ENCODE measurements at places on chromosomes 12 and 14. TPM values are rescaled to one million over a fixed set of nuclear protein-coding genes. Genes with fewer than 3 reads are reported as not detected.

PLEKHD1 gene
- total RNA-seq: 0.18 TPM

HOXC12 gene
- total RNA-seq: not detected

CDKN3 gene
- 12.8 TPM for total RNA-seq

TMED10 gene
- total RNA-seq: 333 TPM

VDR gene
- total RNA-seq: 154 TPM

DNA sequence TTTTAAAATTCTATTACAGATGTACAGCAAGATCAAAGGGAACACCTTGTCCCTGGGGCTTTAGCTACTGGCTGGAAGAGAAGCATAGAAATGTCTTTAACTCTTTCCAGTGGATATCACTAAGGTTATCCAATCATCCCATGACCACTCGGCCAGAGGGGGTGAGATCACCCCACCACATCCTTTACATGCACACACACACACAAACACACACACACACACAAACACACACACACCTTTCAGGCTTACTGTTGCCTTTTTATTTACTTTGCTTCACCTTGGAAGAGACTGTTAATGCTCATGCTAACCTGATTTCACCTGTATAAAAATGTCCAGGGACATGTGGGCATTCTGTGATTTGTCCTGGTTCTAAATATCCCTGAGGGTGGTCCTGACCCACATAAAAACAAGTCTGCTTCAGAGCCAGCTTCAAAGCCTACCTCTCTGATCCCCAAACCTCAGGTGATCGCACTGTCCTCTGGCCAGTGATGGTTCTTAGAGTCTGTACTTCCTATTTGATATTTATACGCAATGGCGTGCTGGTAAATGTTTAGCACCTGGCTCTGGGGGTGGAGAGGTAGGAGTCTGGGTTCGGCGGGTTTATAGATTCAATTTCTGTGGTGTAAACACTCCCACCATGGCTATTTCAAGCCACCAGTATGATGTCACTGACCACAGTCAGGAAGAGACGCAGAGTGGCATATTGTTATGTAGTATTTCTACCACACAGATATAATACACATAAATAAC is 166.1 kb upstream of the EEA1 start:
- no peak for DNase-seq

- DNase-seq: no peak
Measured at GRCh38 chr12:130576371-130576816, 139.7 kb downstream of the RIMBP2 start.

GRCh38 chr12:113333877-113334785 is 778 bp downstream of the SLC8B1 start:
- DNase-seq: peak; percentile 52

DNA sequence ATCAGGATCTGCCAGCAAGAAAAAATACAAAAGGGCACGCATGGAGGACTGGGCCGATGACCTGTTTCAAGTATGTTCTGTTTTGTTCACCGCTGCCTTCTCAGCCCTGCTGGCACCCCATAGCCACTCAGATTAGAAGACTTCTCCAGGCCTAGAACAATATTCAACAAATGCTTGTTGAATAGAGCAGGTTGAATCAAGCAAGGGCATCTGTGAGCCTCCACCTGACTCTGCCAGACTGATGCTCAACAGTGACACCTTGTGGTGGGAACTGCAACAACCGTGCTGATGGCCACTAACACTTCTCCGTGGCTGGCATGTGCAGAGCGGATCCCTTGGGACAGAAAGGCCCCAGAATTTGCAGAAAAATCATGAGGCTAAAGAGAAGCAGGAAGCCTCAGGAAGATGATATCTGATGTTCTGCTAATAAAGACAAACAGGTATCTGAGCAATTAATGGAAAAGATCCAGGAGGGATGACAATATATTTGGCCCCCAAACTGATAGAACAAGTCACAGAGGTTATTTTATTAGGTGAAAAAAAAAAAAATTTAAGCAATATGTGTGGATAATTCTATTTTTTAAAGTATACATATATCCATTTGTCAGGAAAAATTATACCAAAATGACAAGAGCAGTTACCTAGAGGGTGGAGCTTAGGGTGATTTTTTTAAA is 114.3 kb downstream of the KSR2 start:
- DNase-seq: no peak

GRCh38 chr12:132492522-132492921 is 2.6 kb downstream of the FBRSL1 start:
- no peak for DNase-seq

DNA sequence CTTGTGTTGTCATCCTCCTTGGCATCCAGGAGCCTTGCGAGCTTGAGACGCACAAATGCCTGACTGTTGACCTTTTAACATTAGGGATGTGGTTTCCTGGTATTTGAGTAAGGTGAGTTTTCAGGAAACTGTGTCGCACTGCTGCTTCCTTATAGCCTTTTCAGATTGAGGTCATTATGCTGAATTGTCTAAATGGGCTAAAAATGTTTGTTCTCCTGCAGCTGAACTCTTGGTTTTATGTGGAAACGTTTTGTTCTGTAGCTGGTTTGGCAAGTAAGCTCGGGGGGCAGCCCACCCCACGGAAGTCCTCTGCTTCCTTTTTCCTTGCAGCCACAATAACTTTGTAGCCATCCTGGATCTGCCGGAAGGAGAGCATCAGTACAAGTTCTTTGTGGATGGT is 5.7 kb downstream of the PRKAB1 start:
- DNase-seq: peak; percentile 51

GRCh38 chr12:11729439-11730150 is 80.1 kb downstream of the ETV6 start:
- DNase-seq: no peak
